ENCODE measurements at places on chromosomes 5 and 9.
A peak's percentile ranks its signal among the peaks of the same experiment; 100 is the strongest.

- no peak for DNase-seq
Observed at GRCh38 chr9:2340046-2340760, 281.4 kb upstream of the VLDLR start.

DNA sequence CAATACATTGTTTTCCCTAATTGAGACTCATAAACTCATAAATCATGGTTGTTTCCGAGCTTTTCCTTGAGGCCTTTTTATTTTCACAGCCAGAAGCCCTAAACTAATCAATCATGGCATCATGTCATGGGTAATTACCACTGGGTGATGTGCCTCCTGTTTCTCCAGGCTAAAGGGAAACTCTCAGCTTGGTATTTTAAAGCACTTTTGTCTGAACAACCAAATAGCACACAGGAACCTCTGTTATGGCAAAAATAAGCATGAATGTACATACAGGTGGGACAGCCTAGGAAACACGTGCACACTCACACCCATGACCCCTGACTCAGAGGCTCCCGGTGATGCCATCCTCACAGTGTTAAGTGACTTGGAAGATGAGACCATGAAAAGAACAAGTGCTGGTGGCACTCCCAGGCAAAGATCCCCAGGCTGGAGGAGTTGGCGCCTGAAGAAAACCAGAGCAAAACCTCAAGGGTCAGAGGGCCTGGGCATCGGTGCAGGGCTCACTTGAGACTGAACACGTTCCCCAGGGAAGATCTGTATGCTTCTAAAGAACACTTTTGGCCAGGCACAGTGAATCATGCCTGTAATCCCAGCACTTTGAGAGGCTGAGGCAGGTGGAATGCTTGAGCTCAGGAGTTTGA, 154.3 kb downstream of the ROR2 start:
- no peak for DNase-seq

- no peak for DNase-seq
Observed at GRCh38 chr5:90554358-90555006, 4.1 kb upstream of the ADGRV1 start.

DNA sequence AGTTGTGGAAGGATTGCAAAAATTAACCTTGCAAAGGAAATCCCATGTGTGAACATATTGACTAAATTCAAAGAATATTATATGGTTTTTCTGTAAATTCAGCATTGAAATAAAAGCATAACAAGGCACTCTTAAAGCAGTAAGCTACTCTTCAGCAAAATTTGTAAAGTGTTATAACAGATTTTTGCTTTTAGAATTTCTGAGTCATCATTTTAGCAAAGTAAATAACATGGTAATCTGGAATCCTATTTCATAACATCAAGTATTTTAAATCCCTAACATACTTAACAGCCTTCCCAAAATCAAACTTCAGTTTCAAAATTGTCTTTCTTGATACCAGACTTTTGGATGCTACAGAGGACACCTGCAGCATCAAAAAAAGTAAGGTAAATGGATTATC, 436.0 kb upstream of the CDH9 start:
- DNase-seq = no peak

- DNase-seq = no peak
Observed at GRCh38 chr5:15525703-15526275, 25.8 kb downstream of the FBXL7 start.

- peak; percentile 28 for DNase-seq
Observed at GRCh38 chr9:1869843-1870242, 145.3 kb upstream of the SMARCA2 start.

DNA sequence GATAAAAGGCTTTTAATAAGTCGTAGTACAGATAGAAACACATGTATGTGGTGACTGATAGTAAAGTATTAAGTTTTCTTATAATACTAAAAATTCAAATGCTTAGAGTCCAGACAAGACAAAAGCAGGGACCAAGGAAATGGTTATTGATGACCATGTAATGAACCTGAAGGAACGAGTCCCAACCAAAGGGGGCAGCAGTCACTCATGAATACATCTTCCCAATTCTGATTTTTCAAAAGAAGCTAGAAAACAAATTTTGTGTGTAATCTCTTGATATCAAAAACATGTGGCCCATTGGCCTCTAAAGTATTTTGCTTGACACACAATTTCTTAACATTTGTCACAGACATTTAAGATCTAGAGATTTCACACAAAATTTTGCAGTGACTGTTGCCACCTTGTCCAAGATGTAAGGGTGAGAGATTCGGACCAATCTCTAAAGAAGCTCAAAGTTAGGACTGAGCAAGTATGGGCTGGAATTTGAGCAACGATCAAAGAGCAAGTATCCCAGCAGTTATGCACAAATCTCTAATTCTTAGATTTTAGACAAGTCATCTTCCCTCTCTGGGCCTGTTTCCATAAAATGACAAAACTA, 66.8 kb downstream of the ARL15 start:
- peak; percentile 12 for DNase-seq

Measured in activated naive CD4-positive, alpha-beta T cell treated with Interleukin-2 at 50 U/mL for 16 hours (primary cell).